ENCODE measurements at places on chromosomes 16 and 17. TPM values are rescaled to one million over a fixed set of nuclear protein-coding genes. Genes with fewer than 3 reads are reported as not detected.

GRCh38 chr16:16095646-16096045 lies 127.6 kb downstream of the ABCC6 start:
- H3K27ac ChIP-seq, result no peak overlapping the region
- H3K36me3 ChIP-seq, result peaks cover 52% of the 10 kb centered on the region
- no peak for DNase-seq
- H3K4me1 ChIP-seq, result peaks cover 9% of the 10 kb centered on the region

DNA sequence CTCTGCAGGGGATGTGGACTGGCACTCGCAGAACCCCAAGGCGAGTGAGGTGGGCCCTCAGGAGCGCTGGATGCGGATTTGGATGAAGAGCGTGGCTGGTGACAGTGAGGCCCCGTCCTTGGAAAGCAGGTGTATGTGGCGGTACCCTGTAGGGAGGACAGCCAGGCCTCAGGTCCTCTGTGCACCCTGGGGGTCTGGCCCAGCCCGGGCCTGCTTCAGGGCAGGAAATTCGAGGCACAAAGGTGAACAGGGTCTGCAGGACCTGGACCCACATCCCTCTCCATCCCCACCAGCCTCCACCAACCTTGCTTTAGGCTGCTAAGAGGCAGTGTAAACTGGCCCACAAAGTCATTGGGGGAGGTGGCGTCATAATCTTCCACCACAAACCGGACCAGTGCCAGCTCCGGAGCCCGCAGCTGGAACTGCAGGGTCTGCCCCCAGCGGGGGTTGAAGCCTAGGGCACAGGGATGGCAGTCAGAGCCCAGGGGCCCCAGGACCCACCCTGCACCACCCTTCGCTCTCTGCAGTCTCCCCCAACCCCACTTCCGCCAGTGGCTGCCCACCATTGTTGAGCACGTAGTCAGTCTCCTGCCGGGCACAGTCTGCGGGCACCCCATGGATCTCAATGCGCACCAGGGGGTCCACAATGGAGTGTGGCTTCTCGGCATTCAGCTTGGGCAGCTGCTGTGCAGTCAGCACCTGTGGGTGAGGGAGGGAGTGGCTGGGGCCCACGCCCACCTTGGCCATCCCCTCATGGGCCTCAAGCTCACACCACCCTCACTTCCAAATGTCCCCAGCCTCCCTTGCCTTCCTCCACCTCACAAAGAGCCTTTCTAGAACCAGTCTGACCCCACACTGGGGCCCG lies 19.5 kb downstream of the PLCD3 start:
- DNase-seq, result peak; percentile 12
- H3K36me3 ChIP-seq, result no peaks in the 10 kb centered on the region
- peak overlapping the region; percentile 85 for H3K27ac ChIP-seq

DNA sequence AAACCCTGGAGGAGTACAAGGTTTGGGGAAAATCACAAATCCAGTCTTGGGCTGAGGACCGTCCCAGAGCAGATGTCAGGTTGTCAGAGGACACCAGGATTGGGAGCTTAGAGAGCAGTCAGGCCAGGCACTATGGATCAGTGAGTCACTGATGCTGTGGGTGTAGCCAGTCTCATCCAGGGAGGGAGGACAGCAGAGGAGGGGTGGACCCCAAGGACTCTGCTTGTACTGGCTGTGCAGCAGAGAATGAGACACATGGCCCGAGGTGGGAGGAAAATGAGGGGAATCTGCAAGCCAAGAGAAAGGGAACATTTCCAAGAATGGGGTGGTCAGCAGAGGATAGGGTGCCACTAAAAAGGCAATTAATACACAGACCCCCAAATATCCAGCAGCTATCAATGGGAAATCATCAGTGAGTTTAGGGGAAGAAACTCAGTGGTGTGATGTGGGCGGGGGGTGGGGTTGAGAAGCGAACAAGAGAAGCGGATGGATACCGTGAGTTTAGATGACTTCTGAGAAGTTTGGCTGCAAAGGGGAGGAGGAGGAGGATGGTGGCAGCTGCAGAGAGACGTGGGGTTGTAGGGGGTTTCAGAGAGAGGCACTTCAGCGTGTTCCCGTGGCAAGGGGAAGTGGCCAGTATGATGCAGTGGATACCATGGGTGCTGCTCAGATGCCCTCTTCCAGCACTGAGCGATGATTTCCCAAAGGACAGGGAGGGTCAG lies 43.9 kb downstream of the ARHGAP27 start:
- no peak overlapping the region for H3K27ac ChIP-seq
- DNase-seq, result no peak
- H3K4me1 ChIP-seq, result peaks cover 4% of the 10 kb centered on the region
- H3K4me3 ChIP-seq, result no peak overlapping the region

DNA sequence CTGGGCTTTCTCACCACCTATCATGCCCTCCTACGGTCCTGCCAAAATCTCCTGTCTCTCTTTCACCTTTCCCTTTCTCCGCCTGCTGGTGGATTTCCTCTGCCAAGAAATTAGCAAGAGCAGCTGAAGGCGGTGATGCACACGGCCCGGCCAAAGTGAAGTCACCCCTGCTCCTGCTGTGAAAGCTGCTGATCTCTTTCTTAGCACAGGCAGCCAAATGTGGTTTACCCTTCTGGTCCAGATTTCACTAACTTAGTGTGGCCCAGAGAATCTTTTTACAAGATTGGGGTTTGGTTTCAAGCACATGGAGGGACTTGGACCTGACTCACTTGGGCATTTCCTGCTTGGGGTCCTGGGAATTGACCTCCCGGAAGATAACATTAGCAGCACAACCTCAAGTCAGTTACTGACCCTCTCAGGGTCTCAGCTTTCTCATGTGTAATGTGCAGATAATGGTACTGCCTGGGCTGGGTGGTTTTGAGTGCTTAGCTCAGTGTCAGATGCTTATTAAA lies 155.7 kb downstream of the SOCS1 start:
- no peaks in the 10 kb centered on the region for H3K36me3 ChIP-seq
- H3K27me3 ChIP-seq, result no peaks in the 10 kb centered on the region
- H3K4me1 ChIP-seq, result peaks cover 21% of the 10 kb centered on the region
- peak overlapping the region; percentile 17 for H3K27ac ChIP-seq
- peak; percentile 64 for DNase-seq
- H3K4me3 ChIP-seq, result no peak overlapping the region

DNA sequence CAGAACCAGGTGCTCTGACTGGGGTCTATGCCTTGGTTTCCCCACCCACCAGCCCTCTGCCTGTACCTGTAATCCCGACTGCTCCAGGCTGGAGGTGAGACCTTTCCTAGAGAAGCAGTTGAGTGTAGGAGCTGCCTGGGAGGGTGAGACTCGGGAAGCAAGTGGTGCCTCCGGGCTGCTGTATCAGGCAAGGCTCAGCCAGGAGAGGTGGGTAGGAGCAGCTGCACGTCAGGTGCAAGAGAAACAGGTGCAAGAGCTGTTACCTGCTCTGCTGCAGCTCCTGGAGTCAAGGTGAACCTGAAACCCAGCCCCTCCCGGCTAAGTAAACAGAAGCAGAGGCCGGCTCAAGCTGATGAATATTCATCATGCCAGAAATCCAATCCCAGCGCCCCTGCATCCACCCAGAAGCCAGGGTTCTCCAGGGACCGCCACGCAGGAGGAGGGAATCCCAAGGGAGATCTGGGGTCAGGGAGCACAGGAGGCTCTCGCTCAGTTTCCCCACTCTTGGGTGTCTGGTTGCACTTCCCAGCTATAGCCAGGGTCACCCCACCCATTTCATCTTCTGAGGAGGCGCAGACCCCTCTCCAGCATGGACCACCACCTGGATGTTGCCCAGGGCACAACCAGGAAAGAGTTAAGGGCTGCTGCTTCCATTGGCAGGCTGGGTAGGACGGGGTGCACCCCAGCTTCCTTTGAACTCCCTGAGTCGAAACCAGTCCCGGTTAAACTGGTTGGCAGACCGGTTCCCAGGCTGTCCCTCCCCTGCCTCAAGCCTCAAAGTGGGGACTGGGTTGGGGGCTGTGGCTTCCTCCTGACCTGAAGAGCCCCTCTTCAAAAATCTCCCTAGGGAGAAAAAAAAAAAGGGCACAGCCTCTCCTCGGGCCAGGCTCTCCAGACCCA lies at the start of gene PRR15L:
Gene PRR15L (minus strand): TSS at position 293 of the 900 bp plus-strand sequence. CDS start 4,649 bp downstream, outside the sequence.
- no peak for DNase-seq
- no peak within 1 kb of the TSS for H3K4me3 ChIP-seq
- no peaks in the 10 kb centered on the region for H3K4me1 ChIP-seq
- H3K27me3 ChIP-seq, result no peaks in the 10 kb centered on the region

- H3K27me3 ChIP-seq, result no peaks in the 10 kb centered on the region
- no peak for DNase-seq
- H3K4me1 ChIP-seq, result no peaks in the 10 kb centered on the region
- H3K4me3 ChIP-seq, result no peak overlapping the region
These were observed 44.3 kb upstream of the CPNE2 start for GRCh38 chr16:57048095-57048494.

DNA sequence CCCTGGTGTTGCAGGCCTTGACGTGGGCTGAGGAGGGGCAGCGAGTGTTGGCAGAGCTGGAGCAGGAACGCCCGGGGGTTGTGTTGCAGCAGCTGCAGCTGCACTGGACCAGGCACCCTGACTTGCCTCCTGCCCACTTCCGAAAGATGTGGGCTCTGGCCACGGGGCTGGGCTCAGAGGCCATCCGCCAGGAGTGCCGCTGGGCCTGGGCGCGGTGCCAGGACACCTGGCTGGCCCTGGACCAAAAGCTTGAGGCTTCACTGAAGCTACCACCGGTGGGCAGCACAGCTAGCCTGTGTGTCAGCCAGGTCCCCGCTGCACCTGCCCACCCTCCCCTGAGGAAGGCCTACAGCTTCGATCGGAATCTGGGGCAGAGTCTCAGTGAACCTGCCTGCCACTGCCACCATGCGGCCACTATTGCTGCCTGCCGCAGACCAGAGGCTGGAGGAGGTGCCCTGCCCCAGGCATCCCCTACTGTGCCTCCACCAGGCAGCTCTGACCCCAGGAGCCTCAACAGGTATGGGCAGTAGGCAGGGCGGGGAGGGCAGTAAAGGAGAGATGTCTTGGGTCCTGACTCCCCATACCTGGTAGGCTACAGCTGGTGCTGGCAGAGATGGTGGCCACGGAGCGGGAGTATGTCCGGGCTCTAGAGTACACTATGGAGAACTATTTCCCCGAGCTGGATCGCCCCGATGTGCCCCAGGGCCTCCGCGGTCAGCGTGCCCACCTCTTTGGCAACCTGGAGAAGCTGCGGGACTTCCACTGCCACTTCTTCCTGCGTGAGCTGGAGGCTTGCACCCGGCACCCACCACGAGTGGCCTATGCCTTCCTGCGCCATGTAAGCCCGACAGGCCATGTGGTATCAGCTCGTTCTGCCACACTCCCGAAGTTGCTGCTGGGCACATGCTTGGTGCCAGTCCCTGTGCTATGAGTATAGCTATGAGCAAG lies 5.6 kb downstream of the PLEKHG4 start:
- H3K27me3 ChIP-seq, result no peaks in the 10 kb centered on the region
- H3K36me3 ChIP-seq, result no peaks in the 10 kb centered on the region
- DNase-seq, result peak; percentile 80
- H3K4me3 ChIP-seq, result no peak overlapping the region

DNA sequence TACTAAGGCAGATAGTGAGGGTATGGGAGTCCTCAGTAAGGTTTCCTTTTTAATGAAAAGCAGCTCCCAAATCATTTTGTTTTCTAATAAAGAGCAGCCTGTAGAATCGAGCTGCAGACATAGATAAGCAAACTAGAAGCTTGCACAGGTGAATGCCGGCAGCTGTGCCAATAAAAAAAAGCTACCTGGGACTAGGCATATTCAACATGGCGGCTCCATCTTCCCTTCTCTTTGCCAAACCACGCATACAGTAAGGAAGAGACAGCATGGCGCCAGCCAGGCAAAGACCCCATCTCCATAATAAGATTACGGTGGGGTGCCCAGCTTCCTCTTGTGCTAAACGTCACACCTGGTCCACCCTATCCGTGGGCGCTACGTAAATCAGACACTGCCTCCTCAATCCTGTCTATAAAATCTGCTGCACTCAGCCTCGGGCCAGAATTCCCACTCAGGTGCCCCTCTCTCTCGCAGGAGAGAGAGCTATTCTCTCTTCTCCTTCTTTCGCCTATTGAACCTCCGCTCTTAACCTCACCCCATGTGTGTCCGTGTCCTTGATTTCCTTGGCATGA lies 92.7 kb upstream of the FA2H start:
- H3K36me3 ChIP-seq, result peaks cover 4% of the 10 kb centered on the region
- no peaks in the 10 kb centered on the region for H3K4me1 ChIP-seq
- H3K27me3 ChIP-seq, result no peaks in the 10 kb centered on the region
- DNase-seq, result no peak

DNA sequence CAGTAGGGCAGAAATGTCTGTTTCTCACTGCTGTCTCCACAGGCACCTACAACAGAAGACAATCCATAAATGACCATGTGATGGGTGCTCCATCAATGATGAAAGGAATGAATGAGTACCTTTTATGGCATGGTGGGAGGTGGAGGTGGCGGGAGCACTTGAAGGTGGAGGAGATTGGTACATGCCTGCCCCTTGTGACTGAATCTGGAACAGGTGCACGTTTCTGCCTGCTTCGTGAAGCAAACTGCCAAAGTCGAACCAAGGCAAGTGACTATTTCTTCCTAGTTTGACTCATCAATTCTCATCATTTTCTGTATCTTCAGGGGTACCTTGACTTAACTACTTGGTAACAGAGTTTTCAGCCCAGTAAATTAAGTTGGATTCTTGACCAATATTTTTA lies 25.4 kb downstream of the CDRT15 start:
- no peak overlapping the region for H3K4me3 ChIP-seq
- no peaks in the 10 kb centered on the region for H3K27me3 ChIP-seq
- no peaks in the 10 kb centered on the region for H3K4me1 ChIP-seq
- peaks cover 12% of the 10 kb centered on the region for H3K36me3 ChIP-seq
- no peak overlapping the region for H3K27ac ChIP-seq

The WNT9B gene
- total RNA-seq, result not detected

The CMTM1 gene
- total RNA-seq, result 0.76 TPM

The SLC38A7 gene
- 8.6 TPM for total RNA-seq

The AOC3 gene
- 5.8 TPM for total RNA-seq

The HSD3B7 gene
- total RNA-seq, result 5.8 TPM

The RGS11 gene
- total RNA-seq, result 1.6 TPM
